ENCODE measurements at places on chromosomes 13 and 19. TPM values are rescaled to one million over a fixed set of nuclear protein-coding genes. Genes with fewer than 3 reads are reported as not detected.
A peak's percentile ranks its signal among the peaks of the same experiment; 100 is the strongest.

GRCh38 chr19:13228561-13228960 lies 78.3 kb downstream of the IER2 start:
- no peak for DNase-seq

DNA sequence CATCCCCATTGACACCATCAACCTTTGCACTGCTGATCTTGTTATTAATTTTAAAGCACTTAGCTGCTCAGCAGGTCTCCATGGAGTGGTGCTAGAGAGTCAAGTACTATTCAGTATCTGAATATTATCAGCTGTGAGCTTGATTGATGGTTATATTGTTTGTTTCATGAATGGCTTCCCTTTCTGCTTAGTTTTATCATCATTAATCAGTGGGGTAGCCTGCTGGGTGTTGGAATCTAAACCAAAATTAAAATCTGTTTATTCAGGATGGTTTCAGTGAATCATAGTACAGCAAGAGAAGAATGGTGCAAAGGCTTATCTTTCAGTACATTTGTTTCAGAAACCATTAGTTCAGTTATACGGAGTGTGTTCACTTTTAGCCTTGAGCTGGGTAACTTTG lies 42.5 kb upstream of the SCEL start:
- no peak for DNase-seq

DNA sequence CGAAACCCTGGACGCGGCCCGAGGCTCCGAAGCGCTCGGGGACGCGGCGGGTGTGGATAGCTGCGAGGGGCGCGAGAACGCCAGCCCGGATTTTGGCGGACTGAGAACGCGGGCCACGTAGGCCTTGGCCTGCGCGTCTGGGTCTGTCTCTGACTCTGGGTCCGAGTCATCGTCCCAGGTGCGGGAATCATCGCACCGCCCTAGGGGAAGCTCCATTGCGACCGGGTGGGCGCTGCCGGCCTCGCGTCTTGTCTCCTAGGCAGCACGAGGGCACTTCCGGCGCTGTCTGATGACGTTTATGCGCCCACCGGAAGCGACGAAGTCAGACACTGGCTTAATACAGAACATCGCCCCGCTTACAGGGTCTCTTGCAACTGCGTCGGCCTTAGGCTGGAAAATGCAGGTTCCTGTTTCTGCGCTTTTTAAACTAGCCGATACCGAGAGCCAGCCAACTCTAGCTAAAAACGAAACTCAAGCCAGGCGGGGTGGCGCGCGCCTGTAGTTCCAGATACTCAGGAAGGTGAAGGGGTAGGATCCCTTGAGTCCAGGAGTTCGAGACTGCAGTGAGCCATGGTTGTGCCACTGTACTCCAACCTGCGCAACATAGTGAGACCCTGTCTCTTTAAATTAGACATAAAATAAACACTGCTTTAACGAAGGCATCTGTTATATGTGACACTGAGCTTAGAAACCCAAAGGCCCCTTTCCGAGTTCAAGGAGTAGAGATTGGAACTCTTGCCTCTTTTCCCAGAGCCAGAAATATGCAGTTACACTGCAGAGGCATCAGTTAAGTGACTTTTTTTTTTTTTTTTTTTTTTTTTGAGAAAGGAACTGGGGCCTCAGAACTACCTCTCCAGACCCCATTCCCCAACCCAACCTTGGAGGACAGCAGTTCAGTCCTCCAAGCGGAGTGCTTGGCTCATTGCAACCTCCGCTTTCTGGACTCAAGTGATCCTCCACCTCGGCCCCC lies at the start of gene FBXW9:
Gene FBXW9 (minus strand): TSS at position 266 of the 970 bp plus-strand sequence. CDS start 50 bp downstream, at position 216.
- peak; percentile 97 for DNase-seq

DNA sequence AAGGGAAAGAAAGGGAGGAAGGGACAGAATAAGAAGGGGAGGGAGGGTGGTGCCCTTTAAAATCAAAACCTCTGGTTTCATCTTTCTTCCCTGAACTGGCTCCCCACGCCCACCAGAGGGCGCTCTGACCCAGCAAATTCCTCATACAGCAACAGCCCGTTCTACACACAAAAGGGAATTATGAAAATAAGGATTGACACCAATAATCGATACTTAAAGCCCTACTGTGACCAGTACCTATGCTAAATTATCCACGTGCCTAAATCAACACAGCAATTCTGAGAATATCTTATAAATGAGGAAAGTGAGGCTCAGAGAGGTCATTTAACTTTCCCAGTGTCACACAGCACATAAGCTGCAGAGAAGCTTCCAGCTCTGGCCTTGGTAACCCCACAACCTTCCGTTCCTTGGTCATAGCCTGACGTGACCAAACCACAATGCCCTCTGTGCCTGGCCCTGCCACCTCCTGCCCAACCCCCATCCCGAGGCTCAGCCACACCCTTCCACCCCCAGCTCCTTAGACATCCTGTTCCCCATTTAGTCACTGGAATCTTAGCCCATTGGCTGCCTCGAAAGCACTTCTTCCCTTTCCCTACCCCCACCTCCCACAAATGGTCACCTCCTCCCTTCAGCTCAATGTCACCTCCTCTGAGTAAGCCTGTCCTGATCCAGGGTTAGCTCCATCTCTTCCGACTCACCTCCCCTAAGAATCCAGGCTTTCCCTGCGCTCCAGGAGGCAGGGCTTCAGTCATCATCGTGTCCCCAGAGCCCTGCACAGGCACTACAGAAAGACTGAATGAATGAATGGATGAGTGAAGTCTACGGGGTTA lies 34.2 kb upstream of the PNMA8B start:
- DNase-seq: peak; percentile 69

GRCh38 chr13:57056601-57057180 lies 84.0 kb upstream of the PRR20A start:
- no peak for DNase-seq

The FAM174C gene
- 114 TPM for total RNA-seq

The VSIG10L gene
- 2.1 TPM for total RNA-seq

The CAMSAP3 gene
- total RNA-seq: 41.1 TPM

DNA sequence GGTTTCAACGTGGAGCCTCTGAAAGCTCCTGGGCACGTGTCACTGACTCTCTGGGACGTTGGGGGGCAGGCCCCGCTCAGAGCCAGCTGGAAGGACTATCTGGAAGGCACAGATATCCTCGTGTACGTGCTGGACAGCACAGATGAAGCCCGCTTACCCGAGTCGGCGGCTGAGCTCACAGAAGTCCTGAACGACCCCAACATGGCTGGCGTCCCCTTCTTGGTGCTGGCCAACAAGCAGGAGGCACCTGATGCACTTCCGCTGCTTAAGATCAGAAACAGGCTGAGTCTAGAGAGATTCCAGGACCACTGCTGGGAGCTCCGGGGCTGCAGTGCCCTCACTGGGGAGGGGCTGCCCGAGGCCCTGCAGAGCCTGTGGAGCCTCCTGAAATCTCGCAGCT lies 2.3 kb downstream of the ARL11 start:
- no peak for DNase-seq

The ADGRE3 gene
- total RNA-seq: 1.2 TPM

The EPSTI1 gene
- total RNA-seq: 16.8 TPM

The TTC9B gene
- total RNA-seq: 0.69 TPM

GRCh38 chr13:33080972-33081590 lies 64.9 kb downstream of the KL start:
- no peak for DNase-seq

DNA sequence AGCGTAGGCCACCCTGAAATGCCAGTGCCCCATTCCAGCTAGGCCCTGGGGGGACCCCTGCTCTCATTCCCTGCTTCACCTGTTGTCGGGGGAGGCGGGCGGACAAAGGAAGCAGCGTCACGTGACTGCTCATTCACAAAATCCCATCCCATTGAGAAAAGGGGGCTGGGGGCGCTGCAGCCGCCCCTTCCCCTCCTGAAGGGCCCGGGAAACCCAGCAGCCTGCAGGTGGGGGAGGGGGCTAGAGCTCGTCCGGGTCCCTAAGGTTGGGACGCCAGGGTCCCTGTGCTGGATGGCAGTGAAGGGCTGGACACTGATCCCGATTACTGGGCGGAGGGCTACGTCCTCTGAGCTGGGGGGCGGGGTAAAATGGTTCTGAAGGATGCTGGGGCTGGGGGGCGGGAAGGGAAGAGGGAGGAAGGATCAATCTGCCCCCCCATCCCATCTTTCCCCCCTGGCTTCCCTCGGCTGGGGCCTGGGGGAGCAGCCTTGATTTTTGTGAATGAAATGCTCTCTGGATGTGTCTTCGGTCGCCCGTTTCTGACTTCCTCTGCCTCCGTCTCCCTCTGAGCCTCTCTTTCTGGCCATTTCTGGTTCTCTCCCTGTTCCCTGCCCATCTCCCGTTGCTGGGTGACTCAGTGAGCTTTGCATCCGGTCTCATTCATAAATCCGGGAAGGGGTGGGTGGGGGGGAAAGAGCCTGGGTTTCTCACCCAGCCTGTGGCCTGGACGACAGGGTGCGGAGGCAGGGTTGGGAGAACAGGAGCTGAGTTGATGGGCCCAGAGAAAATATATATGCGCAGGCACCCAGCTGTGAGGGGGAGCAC lies 816 bp downstream of the SPRED3 start:
- no peak for DNase-seq

DNA sequence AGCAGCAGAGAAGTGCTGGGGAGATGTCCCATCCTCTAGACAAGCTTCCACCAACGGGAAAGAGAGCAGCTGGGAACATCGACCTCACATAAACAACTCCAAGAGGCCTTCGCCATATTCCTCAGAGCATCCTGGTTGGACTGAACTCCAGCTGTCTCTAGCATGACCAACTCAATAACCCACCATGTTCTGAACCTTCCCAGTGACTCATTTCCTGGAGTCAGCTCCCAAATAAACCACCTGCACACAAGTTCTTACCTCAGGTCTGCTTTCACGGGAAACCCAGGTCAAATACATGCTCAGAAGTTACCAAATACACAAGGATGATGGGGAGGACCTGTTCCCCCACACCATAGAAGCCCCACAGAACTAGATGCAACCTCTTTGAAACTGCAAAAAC lies 878.5 kb downstream of the UQCRFS1 start:
- no peak for DNase-seq

DNA sequence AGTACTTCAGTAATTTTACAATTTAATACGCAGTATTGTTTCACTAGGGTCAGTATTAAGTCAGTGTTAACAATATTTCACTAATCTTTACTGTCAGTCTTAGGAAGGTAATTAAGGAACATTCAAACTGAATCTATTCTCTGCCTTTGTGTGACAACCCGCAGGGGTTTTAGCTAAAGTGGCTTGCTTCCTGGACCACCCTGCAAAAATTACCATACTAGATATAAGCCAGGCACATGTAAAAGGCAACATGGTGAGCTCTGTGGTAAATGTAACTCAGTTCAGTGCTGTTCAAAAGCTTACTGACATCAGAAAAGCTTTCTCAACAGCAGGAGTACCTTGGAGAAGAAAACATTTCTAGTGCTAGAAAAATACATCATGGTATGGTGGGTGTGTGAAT lies 116.7 kb downstream of the FREM2 start:
- DNase-seq: no peak
